A549 treated with DMSO at 1 μM for 4 hours (cell line): ENCODE measurements at places on chromosomes 12 and 14. TPM values are rescaled to one million over a fixed set of nuclear protein-coding genes. Genes with fewer than 3 reads are reported as not detected.

SPPL3 gene
- total RNA-seq, result 40.4 to 54.3 TPM (median 53.0 TPM) in 5 replicates

PTHLH gene
- total RNA-seq, result 37.6 to 41.9 TPM (median 40.6 TPM) in 5 replicates

CACNA1C gene
- total RNA-seq, result 0.02 to 0.06 TPM in 2 of 5 replicates, not detected in the others

KRT86 gene
- 30.3 to 41.6 TPM (median 35.7 TPM) in 5 replicates for total RNA-seq
